ENCODE measurements at places on chromosomes 6 and 20.

DNA sequence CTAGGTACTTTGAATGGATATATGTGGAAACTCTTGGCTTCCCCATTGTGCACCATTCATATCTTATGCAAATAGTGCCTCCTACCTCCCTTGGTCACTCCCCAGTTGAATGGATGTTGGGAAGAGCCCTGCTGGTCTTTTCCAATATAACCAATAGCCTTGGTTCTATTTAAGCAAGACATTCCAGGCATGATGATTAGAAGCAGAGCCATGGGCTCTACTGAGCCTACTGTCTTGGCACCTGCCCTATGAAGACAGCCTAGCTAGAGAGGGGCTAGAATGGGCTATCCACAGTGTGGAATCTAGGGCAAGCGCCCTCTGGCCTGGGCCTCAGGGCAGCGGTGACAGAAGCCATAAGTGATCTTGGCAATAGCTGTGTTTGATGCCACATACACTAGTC is 15.6 kb downstream of the SLC17A1 start:
- no peak for DNase-seq

GRCh38 chr6:27133281-27134227 is 113.9 kb upstream of the PRSS16 start:
- peak; percentile 68 for DNase-seq

DNA sequence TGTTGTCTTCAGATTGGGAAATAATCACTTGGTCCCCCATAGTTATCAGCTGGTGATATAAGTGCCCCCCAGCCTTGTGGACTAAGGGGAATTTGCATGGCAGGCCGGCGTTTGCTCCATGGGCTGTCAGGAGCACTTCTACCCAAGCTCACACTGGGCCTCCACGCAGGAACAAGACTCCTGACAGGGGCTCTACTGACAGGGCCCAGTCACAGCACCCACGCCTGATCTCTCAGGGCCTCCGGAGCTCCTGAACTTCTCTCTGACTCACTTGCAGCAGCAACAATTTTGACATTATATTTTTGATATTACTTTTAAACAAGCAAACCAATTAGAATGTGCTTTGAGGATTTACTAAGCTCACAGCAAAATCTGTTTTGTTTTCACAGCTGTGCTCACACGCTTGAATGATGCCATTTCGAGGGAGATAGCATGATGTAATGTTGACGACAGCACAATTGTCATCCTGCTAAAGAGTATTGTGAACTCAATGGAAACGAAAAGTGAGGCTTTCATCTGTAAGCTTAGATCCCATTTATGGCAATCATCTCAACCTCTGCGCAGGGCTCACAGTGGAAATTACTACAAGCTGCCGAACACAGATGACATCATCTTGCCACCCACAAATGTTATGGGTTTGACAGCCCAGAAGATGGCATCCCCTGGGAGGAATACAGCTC is 28.7 kb upstream of the TXNDC5 start:
- no peak for DNase-seq

GRCh38 chr6:111843347-111844147 is 29.7 kb downstream of the FYN start:
- DNase-seq, result peak; percentile 40

DNA sequence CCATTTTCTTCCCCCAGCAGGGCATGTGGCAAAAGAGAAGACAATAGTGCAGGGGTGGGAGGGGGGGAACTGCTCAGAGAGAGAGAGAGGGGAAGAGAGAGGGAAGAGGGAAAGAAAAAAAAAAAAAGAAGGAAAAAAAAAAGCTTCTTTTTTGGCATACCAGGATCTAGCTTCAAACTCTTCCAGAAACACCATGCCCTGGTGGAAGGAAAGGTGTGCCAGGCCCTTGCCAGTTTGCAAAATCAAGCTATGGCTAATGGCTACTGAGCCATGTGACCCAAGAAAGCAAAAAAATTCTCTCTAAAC is 326 bp downstream of the ZMYND8 start:
- no peak for DNase-seq

- no peak for DNase-seq
These were observed 308.3 kb upstream of the ADGRB3 start for GRCh38 chr6:68326762-68327161.

- DNase-seq, result no peak
These were observed 76.4 kb upstream of the ADGRF4 start for GRCh38 chr6:47621838-47622449.

DNA sequence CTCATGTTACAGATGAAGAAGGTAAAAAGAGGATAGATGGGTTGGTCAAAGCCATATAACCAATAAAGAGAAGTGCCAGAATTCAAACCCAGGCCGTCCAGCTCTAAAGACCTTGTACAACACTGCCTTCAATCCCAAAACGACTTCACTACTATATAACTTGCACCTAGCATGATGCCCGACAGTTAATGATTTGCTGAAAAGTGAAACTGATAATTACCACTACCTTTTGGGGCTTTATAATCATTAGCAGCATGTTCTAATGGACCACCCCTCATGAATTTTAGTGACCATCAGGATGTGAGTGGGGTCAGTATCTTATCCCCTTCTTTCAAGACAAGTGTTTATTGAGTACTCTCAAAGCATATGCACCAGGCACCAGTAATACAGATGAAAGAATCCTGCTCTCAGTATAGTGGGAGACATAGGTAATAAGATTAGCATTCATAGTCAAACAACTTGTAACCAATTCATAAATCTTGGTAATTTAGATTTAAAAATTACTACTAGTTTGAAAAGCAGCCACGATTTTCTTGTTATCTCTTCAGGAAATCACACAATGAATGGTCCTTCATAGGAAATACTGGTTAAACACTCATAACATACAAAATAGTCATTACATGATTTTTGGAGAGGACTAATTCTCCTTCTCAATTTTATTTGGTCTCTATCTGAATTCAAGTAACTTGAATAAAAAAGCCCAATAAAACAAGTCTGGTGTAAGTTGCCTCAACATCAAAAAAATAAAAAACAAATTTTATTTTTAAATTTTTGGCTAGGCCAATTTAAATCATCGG is 98.0 kb downstream of the EPB41L2 start:
- DNase-seq, result no peak

- DNase-seq, result no peak
These were observed 172.6 kb upstream of the RSPO3 start for GRCh38 chr6:126945812-126946360.

DNA sequence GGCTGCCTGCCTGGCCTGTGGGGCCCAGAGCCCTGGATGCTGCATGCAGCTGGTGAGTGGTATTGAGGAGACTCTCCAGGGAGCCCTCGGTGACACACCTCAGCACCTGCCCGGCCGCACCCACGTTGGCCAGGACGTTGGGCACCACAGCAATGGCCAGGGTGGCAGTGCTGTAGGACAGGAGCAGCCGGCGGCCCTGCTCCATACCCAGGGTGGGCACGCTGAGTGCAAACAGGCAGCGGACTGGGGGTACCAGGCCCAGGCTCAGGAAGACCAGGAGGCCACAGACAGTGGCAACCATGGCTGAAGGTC is 4.7 kb downstream of the OCSTAMP start:
- no peak for DNase-seq

GRCh38 chr6:169589293-169589692 is 112.5 kb downstream of the WDR27 start:
- DNase-seq, result no peak

- DNase-seq, result peak; percentile 65
These were observed 338 bp downstream of the SRXN1 start for GRCh38 chr20:652615-653109.

DNA sequence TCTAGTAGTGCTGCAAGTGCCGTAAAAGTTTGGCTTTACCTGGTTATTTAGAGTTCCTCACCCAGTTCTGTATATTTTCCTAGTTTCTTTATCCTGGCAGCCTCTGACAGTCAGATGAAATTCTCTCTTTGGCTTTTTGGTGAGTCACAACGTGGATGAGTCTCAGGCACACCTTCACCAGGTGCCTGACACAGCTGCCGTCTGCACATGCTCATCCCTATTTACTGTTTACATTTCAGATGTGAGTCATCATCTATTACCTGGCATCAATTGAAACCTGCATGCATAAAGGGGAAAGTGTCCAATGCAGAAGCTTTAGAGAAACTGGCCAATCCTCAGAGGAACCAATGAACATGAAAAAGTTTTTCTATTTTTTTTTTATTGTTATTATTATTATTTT is 33.3 kb upstream of the ADGRF4 start:
- no peak for DNase-seq

DNA sequence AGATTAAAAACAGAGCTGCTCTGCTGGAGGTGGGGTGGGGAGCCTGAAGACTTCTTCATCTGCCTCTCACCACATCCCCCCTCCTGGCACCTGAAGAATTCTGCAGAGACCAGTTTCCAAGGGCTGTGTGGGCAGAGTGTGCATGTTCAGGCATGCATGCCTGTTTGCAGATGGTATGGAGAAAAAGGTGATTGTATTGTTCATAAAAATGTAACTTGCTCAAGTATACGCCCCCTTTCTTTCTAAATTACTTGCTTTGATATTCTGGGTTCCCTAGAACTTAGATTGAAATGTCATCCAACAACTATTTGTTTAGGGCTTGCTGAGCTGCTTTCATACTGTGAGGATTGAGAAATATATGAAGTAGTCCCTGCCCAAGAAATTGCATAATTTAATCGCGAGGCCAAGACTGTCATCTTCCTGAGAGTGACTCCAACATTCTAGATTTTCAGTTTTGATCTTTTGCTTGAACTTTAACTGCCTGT is 83.6 kb downstream of the LCA5 start:
- DNase-seq, result no peak

- no peak for DNase-seq
These were observed 220.4 kb upstream of the RIMS1 start for GRCh38 chr6:71665931-71666330.

- no peak for DNase-seq
These were observed 91.9 kb downstream of the FAM217A start for GRCh38 chr6:3987053-3987452.

DNA sequence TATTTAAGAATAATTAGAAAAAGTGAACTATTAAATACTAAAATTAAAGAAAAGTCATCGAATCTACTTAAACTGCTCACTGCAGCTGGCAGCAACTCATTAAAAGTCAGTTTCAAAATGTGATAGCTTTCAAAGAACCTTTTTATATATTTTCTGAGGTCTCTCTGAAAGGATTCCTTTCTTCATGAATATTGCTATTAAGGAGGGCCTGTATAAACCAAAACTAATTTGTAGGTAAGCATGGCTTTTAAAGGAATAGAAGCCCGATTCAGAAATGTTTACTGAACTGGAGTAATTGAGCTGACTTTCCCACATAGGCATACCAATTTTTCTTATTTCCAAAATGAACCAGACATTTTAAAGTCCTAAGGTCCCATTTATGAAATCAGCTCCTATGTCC is 41.2 kb upstream of the ENPP1 start:
- no peak for DNase-seq

DNA sequence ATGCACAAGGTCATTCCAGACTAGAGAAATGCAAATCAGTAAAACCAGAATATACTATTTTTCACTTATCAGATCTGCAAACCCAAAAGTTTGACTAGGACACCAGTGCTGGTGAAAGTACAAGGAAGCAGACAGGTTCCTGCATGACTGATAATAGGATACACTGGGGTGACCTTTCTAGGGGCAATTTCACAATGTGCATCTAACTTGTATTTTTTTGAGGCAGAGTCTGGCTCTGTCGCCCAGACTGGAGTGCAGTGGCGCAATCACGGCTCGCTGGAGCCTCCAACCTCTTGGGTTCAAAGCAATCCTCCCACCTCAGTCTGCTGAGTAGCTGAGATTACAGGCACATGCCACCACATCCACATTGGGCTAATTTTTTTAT is 11.4 kb downstream of the COMMD7 start:
- no peak for DNase-seq

DNA sequence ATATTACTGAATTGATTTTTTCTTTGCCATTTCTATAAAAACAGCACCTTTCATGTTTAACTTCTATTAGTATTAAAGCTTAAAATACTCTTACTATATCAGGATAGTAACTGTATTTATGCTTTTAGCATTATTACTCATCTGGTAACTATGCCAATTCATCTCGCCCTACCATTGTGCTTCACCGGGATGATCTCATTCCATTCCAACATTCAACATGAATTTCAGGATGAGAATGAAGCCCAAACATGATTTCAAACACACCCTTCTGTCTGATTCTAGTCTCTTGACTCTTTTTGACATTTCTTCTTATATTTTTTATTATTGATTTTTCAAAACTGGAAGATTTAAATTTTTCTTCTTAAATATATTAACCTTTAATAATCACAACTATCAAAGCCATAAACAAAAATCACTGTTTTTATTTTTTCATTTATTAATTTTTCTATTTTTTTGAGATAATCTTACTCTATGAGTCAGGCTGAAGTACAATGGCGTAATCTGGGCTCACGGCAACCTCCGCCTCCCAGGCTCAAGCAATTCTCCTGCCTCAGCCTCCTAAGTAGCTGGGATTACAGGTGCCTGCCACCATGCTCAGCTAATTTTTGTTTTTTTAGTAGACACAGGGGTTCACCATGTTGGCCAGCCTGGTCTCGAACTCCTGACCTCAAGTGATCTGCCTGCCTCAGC is 46.7 kb downstream of the GJA1 start:
- DNase-seq, result no peak

GRCh38 chr6:88134575-88134974 is 31.6 kb downstream of the CNR1 start:
- no peak for DNase-seq

- DNase-seq, result no peak
These were observed 193.1 kb downstream of the DLL1 start for GRCh38 chr6:170097505-170098427.

DNA sequence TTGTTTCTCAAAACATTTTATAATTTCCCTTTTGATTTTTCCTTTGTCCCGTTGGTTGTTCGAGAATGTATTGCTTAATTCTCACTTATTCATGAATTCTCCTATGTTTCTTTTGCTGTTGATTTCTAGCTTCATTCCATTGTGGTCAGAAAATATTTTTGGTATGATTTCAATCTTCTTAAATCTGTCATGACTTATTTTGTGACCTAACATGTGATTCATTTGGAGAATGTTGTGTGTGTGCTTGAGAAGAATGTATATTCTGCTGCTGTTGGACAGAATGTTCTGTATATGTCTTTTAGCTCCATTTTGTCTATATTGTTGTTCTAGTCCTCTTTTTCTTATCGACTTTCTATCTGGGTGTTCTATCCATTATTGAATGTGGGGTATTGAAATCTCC is 286.2 kb upstream of the RNF217 start:
- no peak for DNase-seq

DNA sequence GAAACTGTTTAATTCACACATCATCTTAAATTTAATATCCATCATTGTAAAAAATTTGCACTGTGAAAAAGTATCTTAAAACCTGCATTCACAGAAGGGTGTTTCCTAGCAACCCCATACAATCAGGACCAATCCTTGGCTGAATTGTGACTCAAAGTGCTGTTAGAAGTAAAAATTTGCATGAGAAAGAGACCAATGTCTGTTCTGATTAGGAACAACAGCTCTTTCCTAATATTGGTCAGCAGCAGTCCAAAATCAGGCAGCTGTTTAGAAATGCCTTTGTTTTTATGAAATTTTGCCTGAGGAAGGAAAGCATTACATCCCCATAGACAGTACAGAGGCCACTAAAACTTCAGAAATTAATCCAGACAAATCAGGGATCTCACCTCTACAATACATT is 987.0 kb downstream of the HACE1 start:
- no peak for DNase-seq

All from left cardiac atrium (tissue), 4 donors.